ENCODE measurements at places on chromosomes 4 and X. TPM values are rescaled to one million over a fixed set of nuclear protein-coding genes. Genes with fewer than 3 reads are reported as not detected.

DNA sequence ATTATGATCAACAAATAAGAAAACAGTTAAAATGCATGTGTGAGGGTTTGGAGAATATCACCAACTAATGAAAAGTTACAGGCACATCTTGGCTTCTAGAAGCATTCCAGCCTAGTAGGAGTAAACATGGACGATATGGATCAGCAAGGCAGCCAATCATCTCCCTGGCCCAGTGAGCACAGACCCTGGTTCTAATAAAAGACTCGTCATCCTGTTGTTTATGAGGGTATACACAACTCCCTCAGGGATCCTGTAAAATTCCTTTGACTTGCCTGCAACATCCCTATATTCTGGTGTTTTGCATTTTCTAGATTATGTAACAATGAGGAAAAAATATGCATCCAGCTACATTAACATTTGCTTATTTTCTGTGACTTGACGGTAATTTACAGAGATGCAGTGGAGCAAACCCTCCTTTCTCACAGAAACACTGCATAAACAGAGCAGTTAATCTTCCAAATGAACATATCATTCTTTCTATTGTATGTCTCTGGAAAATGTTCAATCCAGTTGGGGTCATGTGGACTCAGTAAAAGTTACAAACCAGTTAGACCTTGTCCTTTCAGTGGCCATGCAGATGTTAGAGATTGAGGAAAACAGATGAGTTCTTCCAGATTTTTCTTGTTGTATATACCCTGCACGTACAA lies 88.9 kb upstream of the NDP start:
- no peak for DNase-seq

DNA sequence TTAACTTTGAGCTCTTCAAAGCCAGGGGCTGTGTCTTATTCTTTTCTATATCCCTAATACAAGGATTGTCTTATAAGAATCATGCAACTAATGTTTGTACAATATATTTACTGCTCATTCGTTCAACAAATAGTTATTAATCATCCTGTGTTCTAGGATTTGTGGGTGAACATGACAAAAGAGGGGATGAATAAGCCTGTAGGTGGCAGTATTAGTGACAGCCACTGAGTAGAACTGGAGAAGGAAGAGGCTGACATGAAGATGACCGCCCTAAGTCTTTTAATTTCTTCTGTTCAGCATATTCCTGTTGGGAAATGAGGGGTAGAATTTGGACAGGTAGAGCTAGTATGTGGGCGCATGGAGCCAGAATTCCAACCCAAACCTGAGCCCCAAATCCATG lies 11.9 kb upstream of the LINC00632 start:
- DNase-seq = no peak

DNA sequence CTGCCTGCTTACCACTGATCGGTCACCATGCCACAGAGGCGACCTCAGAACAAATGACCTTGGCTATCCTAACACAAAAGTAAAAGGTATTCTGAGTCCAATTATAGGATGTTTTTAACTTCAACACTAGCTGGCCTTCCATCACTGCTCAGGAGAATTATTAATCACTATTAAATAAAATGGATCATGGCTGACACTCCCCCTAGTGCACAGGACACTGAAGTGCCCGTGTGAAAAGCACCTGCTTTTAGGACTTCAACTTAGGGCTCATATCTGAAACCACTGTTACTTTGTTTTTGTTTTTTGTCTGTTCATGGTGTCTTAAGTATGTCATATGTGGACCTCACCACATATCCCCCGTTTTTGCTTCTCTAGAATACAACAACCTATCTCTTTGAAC lies 33.9 kb downstream of the STX18 start:
- DNase-seq = no peak

DNA sequence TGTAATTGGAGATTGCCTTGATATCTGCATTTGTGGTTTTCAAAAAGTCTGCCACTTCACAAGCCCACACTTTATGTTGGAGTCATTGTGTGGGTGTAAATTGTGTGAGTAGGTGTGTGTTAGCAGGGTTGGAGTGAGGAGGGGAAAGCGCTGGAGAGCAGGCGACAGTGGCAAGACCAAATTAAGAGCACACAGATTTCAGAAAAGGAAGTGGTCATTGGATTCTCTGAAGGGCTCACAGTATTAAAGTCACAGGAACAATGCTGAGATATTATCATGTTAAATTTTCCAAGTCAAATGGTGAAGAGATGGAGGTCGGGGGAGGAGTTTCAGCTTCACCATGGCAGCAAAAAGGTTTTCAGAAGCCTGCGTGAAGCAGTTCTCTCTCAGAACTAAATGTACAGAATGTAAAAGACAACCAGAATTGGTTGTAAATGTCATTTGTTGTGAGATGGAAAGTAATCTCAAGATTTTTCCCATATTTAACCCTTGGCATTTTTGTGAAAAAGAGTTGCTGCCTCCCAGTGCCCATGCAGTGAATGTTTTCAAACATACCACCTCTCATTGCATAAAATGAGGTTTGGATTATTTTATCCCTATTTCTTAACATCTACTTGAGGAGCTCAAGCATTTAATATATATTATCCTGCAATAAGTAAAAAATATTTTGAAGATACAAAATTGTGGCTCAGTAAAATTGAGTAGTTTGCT lies 265.9 kb downstream of the ZNF674 start:
- no peak for DNase-seq

- no peak for DNase-seq
Observed at GRCh38 chrX:74370487-74370886, 50.8 kb upstream of the SLC16A2 start.

DNA sequence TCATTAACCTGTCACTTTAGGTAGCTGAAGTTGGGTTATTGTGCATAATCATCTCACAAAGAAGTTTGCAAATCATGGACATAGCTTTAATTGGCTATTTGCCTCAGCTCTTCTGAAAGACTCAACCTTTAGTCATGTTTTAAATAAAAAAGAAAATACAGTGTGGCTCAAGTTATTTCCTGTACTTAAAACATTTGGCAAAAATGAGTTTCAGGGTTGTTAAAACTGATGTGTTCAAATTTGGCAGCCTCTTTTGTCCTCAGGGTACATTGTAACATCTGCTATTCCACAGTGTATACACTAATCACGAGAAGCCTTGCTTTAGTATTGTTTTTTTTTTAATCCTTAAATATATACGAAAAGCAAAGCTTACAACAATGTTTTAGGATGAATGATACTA lies 31.5 kb upstream of the HPGD start:
- DNase-seq = no peak

The RIPPLY1 gene
- 1.2 TPM for total RNA-seq

The L1CAM gene
- total RNA-seq = not detected

All from liver (tissue), 10 donors.